Stimulated activated CD4-positive, alpha-beta T cell treated with anti-CD3 and anti-CD28 coated beads, Interleukin-15, amount 100 ng/mL, for 1 hour (primary cell): ENCODE measurements at places on chromosomes 7 and 10.

DNA sequence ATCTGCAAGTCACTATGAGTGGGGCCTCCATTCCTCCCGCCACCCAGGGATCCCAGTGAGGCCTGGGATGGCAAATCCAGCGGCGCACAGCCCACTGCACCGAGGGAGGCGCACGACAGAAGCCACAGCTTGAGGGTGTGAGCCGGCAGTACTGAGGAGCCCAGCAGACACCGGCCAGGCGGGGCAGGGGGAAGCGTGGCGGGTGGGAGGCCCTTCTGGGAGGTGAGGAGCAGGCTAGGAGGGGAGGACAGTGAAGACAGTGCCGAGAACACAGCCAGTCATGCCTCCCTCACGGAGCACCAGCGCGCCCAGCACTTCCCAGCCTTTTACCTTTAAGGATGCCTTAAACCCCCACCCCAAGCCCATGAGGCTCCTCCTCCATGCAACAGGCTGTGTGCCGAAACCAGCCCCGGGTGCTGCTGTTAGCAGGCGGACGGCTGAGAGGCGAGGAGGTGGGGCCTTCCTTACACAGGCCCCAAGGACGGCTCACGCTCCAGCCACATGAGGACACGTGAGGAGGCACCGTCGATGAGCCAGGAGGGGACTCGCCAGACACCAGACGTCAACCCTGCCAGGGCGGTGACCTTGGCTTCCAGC lies 258.5 kb downstream of the PTPRN2 start:
- DNase-seq: no peak

- no peak for DNase-seq
These were observed 257.3 kb downstream of the BMPER start for GRCh38 chr7:34162677-34163076.

GRCh38 chr10:124130198-124130900 lies 37.0 kb upstream of the CHST15 start:
- DNase-seq: no peak

DNA sequence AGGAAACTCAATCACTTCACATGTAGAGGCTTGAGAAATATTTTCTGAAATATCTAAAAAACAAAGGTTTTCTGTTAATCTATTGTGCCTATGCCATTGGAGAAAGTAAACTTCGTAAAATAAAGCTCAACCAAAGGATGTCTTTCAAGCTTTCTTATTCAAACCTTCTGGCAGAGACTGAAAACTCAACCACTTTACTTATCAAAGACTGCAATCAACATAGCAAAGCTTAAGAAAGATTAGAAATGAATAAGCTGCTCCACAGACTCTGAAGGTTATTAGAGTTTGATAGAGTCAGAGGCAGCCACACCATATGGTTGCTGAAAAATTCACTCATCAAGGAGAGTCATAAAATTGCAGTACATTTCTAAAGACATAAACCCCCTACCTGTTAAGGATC lies 245.8 kb upstream of the MEOX2 start:
- no peak for DNase-seq

GRCh38 chr10:803041-803741 lies 113.7 kb upstream of the DIP2C start:
- DNase-seq: no peak

GRCh38 chr7:19109000-19109946 lies 8.2 kb downstream of the TWIST1 start:
- DNase-seq: no peak

DNA sequence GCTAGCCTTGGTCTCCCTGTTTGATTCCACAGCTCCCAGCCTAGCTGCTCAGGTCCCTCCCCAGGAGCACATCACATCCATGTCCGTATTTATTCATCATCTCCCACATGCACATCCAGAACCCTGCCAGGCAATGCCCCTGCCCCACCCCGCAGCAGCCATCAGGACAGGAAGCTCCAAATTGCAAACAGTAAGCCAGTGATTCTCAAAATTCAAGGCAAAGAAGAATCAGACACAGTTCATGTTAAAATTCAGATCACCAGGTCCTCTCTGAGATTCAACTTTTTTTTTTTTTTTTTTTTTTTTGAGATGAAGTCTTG lies 17.7 kb downstream of the LRRC20 start:
- no peak for DNase-seq

DNA sequence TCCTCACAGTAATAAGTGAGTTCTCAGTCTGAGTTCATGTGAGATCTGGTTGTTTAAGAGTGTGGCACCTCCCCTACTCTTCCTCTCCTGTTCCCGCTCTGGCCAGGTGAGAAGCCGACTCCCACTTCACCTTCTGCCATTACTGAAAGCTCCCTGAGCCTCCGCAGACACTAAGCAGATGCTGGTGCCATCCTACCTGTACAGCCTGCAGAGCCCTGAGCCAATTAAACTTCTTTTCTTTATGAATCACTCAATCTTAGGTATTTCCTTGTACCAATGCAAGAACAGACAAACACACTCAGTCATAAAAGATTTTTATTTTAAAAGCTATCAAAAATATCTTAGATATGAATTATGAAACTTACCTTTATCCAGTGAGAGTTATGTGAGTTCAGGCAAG lies 39.5 kb upstream of the PFKP start:
- no peak for DNase-seq

GRCh38 chr7:132865366-132866143 lies 216.3 kb downstream of the CHCHD3 start:
- DNase-seq: no peak
